ENCODE measurements at places on chromosomes 7 and 10. TPM values are rescaled to one million over a fixed set of nuclear protein-coding genes. Genes with fewer than 3 reads are reported as not detected.

ANXA8 gene
- not detected for total RNA-seq

CYP2C8 gene
- total RNA-seq = 0.55 TPM

ZNF467 gene
- 3.0 TPM for total RNA-seq

CAMK1D gene
- 31.3 TPM for total RNA-seq

VPS41 gene
- total RNA-seq = 55.3 TPM

ZSCAN25 gene
- 43.1 TPM for total RNA-seq

SAMD9L gene
- 33.0 TPM for total RNA-seq

MUC3A gene
- 0.18 TPM for total RNA-seq

GIMAP1 gene
- total RNA-seq = 90.9 TPM

DOCK1 gene
- total RNA-seq = 0.43 TPM

SRPK2 gene
- total RNA-seq = 42.8 TPM

ASIC3 gene
- total RNA-seq = 16.0 TPM

TRPV5 gene
- not detected for total RNA-seq

CYP3A7 gene
- not detected for total RNA-seq

MKLN1 gene
- 46.5 TPM for total RNA-seq

BBS9 gene
- total RNA-seq = 28.8 TPM

GSDME gene
- total RNA-seq = 0.50 TPM

TAS2R3 gene
- total RNA-seq = 2.8 TPM

MMP21 gene
- 0.44 TPM for total RNA-seq

NUPR2 gene
- 0.67 TPM for total RNA-seq

FAM25G gene
- not detected for total RNA-seq

LRRC17 gene
- total RNA-seq = 0.18 TPM

MBL2 gene
- not detected for total RNA-seq

C10orf105 gene
- 0.45 TPM for total RNA-seq
